ENCODE measurements at places on chromosomes 11 and 22. TPM values are rescaled to one million over a fixed set of nuclear protein-coding genes. Genes with fewer than 3 reads are reported as not detected.

DNA sequence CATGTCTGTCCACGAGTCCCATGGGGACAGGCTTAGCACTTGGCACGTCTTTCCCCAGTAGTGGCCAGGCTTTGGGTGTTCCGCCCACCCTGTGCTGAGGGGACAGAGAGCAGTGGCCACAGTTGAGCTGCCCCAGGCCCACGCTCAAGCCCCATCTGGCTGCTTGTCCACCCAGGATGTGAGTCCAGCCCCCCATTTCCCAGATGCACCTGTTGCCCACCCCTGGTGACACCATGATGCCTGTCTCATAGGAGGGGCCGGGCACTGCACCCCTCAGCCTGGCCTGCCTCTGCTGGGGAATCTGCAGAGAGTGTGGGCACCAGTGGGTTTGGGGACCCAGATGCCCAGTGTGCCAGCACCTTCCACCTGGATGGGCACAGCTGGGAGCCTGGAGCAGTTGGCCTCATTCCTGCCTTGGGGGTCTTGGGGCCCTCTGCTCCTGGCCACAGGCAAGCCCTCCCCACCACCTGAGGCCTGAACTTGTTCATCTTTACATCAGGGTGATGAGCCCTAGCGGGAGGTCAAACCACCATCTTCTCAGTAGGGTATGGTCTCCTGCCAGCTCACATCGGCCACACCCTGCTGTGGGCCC lies 5.7 kb downstream of the SIGIRR start:
- DNase-seq, result no peak

DNA sequence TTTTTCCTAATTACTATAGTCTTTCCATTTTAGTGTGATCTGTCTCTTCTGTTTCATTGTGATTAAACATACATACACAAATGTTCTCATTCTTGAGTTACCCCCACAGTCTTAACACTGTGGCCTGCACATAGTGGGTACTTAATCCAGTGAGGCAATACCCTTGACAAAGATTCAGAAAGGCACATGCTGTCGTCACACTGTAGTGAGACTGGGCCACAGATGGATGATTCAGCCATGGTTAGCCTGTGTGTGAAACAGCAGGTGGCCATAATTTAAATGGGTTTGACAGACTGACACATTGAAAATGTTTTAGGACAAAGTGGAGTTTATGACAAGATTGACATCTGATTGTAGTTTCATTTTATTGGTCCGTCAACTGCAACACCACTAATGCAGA lies 313.1 kb downstream of the C11orf87 start:
- DNase-seq, result no peak

GRCh38 chr22:24066865-24067264 lies 55.8 kb downstream of the CABIN1 start:
- DNase-seq, result no peak

- no peak for DNase-seq
Measured at GRCh38 chr11:12234221-12234620, 123.8 kb downstream of the MICAL2 start.

The SLN gene
- not detected for total RNA-seq

The CD3G gene
- total RNA-seq, result 0.13 TPM
